ENCODE measurements at places on chromosomes 4 and X.
A peak's percentile ranks its signal among the peaks of the same experiment; 100 is the strongest.

DNA sequence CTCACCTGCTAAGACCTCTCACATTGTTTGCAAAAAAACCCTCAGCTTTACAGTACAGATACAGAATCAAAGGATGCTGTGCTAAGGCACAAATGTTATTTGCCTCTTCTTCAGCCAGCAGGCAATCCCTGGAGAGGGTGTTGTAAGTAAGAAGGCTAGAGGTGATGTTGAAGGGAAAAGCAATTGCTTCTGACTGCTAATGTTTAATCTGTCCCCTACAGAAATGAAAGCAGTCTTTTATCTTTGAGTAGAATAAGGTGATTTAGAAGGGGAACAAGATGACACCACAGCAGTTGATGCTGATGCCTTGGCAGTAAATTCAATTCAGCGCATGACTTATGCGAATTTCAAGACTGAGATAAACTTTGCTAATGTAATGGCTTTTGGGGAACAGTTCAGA lies 1064.8 kb upstream of the IGFBP7 start:
- DNase-seq: no peak

DNA sequence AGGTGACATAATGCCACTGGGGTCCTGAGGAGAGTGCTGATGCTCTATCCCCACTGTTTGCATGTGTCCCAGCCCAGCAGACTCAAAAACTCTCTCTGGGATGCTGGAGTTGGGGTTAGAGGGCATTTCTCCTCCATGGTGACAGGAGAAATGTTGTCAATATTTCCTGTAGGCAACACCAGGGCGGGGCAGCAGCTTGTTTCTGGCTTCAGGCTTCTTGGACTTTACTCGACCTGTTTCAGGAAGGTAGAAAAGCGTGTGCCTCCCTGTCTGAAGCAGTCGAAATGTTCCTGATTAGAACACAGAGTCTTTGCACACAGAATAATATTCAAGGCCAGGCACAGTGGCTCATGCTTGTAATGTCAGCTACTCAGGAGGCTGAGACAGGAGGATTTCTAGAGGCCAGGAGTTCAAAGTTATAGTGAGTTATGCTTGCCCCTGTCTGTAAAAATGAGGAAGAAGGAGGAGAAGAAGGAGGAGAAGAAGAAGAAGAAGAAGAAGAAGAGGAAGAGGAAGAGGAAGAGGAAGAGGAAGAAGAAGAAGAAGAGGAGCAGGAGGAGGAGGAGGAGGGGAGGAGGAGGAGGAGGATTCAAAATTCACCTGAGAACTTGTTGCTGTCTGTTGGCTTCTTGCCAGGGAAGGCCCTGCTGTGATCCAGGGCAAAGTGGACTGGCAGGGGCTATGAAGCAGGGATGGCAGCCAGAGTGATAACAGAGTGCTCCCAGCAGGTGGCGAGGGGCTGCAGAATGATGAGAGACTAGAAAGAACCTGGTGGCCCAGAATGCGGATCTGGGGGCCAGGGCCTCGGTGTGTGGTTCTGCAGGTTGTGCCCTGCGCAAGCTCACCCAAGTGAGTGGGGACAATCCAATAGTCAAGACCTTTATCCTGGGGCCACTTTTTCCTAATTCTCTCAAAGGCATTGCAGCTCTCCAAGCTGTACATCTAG lies 82.9 kb downstream of the RTL5 start:
- DNase-seq: no peak

DNA sequence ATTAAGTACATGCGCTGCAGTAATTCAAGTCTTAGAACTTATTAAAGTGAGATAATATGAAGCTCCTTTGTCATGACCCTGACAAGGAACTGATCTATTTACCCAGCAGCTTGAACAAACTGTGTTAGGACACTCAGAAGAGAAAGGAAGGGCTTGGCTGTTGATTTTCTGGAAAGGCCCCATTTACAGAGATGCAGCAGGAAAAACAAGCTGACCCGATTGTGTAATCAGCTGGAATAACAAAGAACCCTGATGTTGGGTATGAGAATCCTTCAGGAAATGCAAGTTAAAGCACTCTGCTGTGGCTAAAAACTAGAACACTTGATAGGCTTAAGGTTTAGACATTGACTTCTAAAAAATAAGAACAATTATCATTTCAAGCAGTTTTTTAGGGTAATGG lies 64.8 kb downstream of the TBC1D9 start:
- no peak for DNase-seq

DNA sequence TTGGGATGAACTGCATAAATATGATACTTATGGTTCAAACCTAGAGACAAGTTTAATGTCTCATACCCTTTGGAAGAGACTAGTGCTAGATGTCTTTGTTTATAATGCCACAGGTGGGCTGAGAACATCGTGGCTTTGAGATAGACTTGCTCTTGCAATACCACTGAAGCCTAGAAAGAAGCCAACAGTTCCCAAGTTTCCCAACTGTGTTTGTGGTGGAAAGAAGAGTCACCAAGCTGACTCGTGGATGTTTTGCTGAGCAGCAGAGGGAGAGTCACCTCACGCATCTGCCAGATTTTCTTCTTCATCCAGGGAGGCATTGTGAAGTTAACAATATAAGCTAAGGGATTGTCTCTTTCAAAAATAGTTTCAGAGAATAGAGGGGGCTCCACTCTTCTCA lies 1076.2 kb downstream of the C4orf33 start:
- DNase-seq: no peak

DNA sequence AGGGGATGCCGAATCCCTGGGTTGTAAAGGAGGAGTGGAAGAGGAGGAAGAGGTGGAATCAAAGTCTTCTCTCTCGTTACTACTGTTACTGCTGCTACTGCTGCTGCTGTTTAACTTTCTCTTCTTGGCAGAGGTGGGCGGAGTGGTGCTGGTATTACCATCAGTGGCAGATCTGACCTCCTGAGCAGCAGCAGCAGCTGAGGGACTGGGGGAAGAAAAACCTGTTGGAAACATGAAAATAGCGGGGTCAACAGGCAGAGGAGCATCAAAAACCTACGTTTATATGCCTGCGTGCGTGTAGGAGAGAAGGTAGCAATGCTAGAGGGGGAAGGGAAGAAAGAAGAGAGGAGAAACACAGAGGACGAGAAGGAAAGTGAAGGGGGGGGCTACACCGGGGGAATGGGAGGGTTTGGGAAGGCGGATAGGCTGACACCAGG lies 339 bp downstream of the CUL4B start:
- DNase-seq: peak; percentile 26

DNA sequence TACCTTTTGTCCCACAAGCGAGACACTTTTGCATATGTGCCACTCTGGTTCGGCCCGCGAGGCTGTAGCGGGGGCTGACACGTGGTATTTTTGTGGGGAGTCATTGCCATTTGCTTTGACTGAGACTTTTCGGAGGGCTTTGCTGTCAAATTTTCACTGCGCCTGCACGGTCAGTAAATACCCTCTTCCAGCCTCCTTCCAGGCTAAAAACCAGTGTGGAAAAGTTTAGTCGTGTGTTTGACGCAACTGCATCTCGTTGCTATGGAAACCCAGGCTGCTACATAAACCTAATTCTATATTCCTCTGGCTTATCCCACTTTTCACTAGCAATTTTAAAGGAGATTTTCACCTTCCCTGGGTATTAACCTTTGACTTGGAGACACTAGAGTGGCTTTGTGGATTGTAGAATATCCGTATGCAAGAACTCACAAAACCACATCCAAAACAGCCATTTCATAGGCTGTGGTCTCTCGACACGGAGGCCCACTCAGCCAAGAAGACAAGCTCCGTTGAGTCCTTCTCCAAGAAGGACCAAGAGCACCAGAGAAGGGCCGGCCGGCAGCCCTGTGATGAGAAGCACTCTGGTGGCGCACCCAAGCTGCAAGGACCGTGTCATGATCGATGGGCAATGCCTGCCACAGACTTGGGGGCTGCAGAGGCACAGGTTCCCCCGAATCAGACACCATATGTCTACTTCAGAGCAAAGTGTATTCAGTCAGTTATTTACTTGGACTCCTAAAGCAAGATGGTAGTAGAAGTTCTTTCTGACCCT lies 38.4 kb upstream of the ENPP6 start:
- DNase-seq: no peak

DNA sequence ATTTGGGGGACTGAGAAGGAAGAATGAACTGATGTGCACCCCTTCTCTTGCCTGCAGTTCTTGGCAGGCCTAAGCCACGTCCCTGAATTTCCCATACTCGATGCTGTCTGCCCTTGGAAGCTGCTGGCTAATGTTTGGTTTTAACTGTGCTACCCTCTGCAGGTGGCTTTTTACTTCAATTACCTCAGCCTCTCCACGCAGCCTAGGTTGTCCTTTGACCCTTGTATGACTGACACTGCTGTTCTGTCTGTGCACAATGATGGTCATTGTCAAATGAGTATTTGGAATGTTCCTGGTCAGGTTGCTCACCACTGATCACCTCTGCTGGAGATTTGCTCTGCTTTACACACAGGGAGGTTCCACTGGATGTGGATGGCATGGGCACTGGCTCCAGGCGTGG lies 137.1 kb downstream of the ZNF518B start:
- DNase-seq: no peak

- DNase-seq: peak; percentile 77
Observed at GRCh38 chrX:7147978-7148854, at the start of gene PUDP. TSS of gene PUDP (minus strand) at chrX:7148153. CDS start at chrX:7148113, 40 bp downstream.

- DNase-seq: peak; percentile 38
Observed at GRCh38 chr4:2364654-2365053, 53.8 kb downstream of the ZFYVE28 start.

GRCh38 chr4:8910100-8910821 lies 38.6 kb upstream of the HMX1 start:
- no peak for DNase-seq

DNA sequence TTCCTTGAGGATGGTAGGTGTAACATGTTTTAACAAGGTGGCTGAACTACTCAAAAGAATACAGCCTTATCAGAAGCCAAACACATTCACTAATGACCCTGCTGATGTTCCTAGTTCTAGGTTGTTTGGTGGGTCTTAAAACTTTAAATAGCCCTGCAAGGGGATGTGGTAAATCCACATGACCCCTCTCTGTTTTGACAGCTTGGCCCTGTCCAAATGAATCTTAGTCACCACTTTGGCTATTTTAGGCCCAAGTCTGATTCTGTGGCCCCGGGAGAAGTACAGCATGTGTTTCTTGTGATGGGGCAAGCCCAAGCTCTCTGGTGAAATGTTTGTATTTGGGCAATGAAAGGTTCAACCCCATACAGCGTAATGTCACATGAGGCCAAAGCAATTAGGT lies 54.5 kb upstream of the GPR34 start:
- DNase-seq: no peak

- no peak for DNase-seq
Observed at GRCh38 chr4:119240128-119240527, 27.6 kb downstream of the USP53 start.

Measured in activated effector memory CD4-positive, alpha-beta T cell treated with Interleukin-2 at 50 U/mL for 16 hours (primary cell).